Cortex of kidney (tissue), 1 donor: ENCODE measurements at places on chromosomes 6 and 20.

DNA sequence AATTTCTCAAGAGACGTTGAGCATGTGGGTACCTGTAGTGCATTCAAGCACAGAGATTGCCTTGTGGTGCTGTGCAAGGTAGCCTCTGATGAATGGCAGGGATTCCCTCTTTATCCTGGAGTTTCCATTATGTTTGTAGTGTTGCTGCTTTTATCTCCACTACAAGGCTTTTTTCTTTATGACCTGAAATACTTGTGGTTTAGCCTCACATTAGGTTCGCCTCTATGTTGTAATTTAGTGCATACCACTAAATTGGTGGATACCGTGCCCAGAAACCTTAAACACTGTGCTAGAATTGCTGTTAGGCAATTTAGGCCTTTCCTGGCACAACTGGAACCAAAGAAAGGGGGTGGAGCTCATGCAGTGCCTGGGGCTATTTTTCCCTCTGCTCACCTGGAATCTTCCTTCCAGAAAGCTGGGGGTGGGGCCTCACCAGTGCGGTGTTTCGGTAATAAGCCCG lies 76.8 kb downstream of the NCOA7 start:
- DNase-seq = no peak

DNA sequence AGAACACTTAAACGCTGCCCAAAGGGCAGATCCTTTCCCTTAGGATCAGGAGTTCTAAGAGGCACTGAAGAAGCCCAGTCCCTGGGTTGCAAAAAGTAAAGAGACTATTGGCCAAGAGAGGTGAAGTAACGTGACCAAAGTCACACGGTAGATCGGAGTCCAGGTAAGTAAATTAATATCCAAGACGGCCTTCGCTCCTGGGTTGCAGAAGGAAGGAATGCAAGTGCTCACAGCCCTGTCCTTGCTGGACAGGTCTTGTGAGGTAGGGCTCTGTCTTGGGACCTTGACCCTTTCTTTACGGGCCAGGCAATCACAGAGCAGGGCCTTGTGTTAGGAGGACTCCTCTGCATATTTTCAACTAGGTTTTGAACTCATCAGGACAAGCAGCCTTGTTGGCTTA lies 243.7 kb upstream of the PDE10A start:
- DNase-seq = no peak

- no peak for DNase-seq
Observed at GRCh38 chr6:25242567-25242966, 36.6 kb upstream of the CARMIL1 start.

- DNase-seq = no peak
Observed at GRCh38 chr6:7640607-7641577, 50.9 kb downstream of the SNRNP48 start.

GRCh38 chr6:17167327-17167979 lies 65.6 kb downstream of the STMND1 start:
- no peak for DNase-seq

DNA sequence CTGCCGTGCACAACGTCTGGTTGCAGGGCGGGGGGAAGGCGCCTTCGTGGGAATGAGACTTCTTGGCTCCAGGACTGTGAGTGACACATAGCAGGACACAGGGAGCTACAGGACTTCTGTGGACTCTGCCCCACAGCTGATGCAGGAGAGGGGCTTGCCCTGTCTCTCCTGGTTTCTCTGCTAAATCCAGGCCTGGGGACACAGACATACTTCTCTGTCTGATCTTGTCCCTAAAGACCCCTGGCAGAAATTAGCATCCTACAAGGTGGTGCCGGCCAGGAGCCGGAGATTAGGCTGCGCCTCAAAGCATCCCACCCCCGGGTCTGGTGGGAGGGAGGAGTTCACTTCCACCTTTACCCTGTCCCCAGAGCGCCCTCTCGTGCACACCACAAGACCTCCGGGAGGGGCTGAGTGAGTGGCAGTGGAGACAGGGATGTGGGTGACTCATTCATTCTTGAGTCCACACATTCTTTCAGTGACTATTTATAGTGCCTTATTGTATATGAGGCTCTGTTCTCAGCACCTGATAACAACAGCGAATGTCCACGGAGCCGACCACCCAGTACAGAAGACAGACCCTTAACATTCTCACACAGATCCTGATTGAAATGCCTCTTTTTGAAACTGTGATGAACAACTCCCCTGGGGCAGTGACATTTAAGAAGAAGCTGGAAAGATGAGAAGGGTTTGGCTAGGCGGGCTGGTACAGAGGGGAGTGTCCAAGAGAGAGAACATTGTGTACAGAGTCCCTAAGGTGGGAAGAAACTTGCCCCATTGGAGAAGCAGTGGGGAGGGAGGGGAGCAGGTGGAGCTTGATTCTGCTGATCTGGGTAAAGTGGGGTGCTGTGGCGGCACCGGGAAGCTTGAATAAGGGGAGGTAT lies 39.0 kb downstream of the GMPR start:
- no peak for DNase-seq

- no peak for DNase-seq
Observed at GRCh38 chr20:61330441-61330840, 78.4 kb downstream of the CDH4 start.

DNA sequence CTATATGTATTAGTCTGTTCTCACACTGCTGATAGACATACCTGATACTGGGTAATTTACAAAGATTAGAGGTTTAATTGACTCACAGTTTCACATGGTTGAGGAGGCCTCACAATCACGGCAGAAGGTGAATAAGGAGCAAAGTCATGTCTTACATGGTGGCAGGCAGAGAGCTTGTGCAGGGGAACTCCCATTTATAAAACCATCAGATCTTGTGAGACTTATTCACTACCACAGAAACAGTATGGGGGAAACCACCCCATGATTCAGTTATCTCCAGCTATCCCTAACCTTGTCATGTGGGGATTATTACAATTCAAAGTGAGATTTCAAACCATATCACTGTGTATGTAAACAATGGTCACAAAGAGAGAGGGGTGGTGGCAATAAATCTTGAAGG lies 6.6 kb downstream of the CST8 start:
- no peak for DNase-seq

DNA sequence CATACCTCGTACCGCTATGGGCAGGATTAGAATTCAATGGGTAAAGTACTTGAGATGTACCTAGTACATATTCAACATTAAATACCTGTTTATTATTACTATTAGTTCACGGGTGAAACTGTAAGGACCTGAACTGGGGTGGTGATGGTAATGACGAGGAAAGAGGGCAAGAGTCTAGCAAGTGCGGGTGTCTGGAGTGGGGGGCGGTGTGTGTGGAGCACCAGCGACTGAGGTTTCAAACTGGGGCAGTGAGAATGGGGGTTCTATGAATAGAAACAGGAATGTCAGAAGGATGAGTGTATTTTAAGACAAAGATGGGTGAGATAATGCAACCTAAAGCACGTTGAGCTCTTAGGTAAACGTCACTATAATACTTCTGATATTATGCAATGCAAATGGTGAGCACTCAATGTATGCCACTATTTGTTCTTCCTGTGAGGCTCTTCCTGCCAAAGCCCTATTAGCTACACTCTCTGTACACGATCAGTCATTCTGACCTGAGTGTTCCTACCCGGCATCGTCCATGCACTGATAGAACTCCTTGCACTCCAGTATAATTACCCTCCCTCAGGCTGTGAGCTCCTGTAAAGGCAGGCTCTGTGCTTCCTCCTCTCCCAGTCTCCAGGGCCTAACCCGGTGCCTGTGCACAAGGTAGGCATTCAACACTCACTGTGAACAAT lies 55.0 kb downstream of the ALDH5A1 start:
- DNase-seq = no peak

DNA sequence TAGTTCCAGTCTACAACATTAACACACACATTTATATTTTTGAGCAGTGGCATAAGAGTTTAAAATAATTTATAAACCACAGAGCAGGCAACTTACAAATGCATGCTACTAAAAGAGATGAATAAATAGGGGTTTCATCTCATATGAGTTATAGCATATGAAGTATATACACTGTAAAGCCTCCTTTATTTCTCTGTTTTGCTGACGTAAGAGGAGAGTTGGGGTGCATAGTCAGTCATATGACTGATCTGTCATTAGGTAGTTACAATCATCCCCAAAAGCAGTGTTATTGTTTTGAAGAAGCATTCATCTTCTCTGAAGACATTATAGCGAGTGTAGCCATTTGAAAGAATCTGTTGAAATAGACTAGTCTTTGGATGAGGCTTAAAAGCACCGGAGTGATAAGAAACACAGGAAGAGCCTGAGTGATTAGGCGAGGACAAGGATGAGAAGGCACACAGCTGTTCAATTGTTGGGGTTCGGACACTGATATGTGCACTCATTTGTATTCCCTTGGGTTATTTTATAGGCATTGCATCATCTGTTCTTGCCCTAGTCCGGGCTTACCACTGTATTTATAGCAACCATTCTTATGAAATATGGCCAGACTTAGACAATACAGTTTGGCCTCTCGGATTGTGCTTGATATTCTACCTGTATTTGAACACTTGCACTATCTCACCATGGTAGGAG lies 325.7 kb downstream of the SAMD5 start:
- DNase-seq = no peak

DNA sequence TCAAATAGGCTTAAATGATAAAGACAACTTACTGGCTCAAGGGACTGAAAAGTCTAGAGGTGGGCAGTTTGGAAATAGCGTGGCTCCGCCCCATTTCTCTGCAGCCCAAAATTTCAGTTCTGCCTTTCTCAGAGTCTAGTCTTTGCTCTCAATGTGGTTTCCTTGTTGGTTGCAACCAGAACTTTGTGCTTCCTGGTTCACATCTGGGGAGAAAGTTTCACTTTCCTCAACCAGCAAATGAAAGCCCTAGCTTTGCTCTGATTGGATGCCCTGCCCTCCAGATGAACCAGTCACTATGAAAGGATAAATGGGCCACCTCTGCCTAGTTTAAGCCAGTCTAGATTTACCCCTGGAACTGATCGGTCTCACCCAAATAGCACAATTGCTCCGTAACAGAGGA lies 14.9 kb downstream of the SYCP2L start:
- no peak for DNase-seq

DNA sequence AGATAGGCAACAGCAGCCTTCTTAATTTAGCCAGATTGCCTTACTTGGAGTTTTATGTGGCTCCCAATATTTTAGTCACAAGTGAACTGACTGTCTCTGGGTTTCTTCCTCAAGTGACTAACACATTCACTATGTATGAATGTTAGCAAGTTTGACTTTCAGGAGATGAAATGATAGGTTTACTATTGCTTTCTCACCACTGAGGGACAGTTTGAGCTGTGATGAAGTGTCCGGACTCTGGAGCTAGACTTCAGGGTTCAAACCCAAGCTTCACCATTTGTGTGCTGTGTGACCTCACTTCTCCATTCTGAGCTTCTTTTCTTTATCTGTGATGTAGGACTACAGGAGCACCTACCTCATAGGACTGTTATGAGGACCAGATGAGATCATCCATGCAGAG lies 8.2 kb downstream of the DHX35 start:
- no peak for DNase-seq

DNA sequence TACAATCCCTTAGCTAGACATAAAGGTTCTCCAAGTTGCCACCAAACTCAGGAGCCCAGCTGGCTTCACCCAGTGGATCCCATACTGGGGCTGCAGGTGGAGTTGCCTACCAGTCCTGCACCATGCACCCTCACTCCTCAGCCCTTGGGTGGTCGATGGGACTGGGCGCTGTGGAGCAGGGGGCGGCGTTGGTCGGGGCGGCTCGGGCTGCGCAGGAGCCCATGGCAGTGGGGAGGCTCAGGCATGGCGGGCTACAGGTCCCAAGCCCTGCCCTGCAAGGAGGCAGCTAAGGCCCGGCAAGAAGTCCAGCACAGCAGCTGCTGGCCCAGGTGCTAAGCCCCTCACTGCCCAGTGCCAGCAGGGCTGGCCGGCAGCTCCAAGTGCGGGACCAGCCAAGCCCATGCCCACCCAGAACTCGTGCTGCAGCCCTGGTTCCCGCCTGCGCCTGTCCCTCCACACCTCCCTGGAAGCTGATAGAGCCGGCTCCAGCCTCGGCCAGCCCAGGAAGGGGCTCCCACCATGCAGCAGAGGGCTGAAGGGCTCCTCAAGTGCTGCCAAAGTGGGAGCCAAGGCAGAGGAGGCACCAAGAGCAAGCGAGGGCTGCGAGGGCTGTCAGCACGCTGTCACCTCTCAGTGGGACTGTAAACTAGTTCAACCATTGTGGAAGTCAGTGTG lies 912.1 kb downstream of the PHF3 start:
- DNase-seq = no peak

DNA sequence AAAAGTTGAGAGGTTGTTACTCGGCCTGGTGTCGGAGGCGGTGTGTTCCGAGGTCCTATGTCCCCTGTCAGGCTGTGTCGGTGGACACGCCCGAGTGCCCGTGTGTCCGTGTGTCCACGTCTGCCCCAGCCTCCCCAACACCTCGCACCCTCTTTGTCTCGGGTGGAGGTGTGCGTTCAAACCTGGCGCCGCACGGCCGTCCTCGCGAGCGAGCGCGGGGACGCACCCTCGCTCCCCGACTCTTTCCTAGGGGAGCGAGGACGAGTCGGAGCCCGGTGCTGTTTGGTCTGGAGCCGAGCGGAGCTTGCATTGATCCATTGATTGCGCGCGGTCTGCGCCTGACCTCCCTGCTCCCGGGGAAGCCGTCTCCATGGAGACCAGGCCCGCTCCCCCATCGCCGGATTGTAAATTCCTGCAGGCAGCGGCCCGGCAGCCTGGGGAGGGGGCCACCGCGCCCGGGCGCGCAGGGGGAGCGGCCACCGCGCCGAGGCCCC lies 411 bp upstream of the SCUBE3 start:
- no peak for DNase-seq

DNA sequence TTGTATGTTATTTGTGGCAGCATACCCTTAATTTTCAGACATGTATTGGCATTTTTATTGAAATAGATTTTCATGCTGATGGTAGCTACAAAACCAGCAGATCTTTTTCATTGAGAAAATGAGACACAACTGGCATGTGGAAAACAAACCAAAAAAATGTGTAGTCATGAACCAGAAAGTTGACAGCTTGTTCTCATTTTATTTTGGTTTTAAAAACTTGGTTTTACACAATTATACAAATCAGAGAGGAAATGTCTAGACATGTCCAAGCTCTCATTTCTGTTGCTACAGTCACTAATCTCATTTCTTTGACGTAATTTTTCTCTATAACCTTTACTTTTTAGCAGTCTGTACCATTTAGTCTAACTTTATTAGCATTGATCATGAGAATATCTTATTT lies 85.4 kb downstream of the GRIK2 start:
- DNase-seq = no peak

GRCh38 chr20:53698371-53698978 lies 104.8 kb upstream of the ZNF217 start:
- no peak for DNase-seq

DNA sequence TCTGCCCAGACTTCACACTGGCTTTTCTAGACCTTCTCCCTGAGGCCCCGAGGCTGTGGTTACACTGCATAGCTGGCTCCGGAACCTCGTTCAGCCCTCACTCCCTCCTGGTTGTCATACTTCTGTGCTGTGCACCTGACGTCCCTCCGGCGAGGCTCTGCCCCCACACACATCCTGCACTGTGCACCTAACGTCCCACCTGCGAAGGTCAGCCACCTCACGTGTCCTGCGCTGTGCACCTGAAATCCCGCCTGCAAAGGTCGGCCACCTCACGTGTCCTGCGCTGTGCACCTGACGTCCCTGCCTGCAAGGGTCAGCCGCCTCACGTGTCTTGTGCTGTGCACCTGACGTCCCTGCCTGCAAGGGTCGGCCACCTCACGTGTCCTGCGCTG lies 111.0 kb upstream of the FRMD1 start:
- DNase-seq = no peak

GRCh38 chr6:154298297-154298696 lies 58.3 kb downstream of the IPCEF1 start:
- DNase-seq = no peak

GRCh38 chr20:63295846-63296245 lies 2.9 kb downstream of the COL20A1 start:
- DNase-seq = no peak
